ENCODE measurements at places on chromosomes 13 and 19.

DNA sequence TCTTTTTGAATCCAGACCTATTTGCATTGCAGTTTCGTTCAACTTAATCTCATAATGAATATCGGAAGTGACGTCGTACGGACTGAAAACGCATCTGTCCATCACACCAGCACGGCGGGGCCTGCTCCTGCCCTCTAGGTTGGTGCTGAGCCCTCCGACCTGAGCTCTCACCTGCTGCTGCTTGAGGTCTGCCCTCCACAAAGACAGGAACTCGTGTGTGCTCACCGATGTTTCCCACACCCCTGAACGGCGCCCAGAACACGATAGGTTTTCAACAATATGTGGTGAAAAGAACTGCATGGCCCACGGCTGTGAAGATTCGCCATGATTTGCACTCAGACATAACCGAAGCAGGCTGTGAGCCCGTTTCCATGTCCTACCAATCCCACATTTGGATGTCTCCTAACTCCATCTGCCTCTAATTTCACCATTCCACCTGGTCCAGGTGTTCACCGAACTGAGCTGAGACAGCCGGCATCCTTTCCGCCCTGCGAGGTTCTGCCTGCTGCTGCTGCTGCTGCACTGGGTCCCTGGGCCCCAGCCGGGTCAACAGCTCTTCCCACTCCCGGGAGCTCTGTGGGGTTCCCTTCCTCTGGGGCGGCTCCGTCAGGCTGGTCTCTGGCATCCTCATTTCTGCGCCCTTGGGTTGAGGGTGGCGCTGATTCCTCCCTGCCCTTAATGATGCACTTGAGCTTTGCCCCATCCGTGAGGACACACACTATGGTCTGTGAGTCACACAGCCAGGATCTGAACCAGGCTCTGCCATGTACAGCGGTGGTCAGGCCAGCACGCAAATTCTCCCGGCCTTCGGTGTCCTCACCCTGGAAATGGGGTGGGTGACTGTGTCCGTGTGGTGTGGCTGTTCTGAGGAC is 20.9 kb downstream of the GRTP1 start:
- DNase-seq: no peak

- DNase-seq: no peak
Measured at GRCh38 chr13:76733671-76734070, 152.5 kb downstream of the KCTD12 start.

DNA sequence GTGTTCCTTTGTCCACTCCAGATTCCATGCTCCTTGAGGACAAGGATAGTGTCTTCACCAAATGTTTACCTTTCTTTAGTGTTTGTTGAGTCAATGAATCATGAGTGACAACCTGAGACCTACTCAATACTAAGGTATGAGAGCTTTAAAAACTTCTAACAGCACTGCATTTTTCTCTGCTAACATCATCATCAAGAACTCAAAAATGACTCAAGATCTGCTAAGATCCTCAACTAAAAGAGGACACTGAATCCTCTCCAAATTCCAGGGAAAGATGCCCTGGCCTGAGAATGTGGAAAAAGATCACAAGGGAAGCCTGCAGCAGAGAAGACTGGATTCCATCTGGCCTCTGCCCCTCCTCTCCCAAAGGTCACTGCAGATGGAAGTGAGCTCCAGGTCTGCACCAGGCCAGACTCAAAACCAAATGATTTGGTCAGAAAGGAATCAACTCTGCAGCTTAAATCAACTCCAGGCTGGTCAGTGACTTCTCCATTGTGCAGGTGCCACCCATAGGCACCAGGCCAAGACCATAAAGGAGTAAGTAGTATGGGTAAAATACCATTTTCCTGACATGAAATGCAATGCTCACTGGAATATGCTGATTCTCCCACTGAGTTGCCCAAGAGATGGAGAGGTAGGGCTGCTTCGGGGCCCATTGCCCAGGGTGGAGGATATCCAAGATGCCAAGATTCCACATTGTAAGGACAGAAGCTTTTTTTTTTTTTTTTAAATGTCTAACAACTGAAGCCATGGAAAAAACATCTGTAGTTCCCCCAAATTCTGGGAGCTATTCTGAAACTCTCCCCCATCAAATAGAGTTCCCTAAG is 89.5 kb upstream of the DOCK9 start:
- DNase-seq: no peak

GRCh38 chr13:23146811-23147625 is 33.8 kb upstream of the SGCG start:
- no peak for DNase-seq

DNA sequence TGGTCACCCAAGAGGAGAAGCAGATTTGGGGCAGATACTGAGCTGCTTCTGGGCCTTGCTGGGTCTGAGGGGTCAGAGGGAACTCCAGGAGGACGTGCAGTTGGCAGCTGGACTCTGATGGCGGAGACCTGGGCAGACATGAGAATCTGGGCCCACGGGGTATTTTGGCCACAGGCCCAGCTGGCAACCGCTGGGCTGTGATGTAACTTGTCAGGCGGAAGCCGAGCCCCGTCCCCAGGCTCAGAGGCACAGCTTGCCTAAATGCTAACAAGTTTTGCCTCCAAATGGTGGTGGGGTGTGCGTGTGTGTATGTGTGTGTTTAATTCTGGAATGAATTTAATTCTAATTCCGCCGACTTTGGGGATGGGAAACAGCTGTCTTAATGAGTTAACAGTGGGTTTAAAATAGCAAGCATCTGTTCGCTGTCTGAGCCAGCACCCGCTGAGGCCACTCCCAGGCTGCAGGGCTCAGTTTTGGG is 11.6 kb downstream of the ZNRF4 start:
- no peak for DNase-seq

DNA sequence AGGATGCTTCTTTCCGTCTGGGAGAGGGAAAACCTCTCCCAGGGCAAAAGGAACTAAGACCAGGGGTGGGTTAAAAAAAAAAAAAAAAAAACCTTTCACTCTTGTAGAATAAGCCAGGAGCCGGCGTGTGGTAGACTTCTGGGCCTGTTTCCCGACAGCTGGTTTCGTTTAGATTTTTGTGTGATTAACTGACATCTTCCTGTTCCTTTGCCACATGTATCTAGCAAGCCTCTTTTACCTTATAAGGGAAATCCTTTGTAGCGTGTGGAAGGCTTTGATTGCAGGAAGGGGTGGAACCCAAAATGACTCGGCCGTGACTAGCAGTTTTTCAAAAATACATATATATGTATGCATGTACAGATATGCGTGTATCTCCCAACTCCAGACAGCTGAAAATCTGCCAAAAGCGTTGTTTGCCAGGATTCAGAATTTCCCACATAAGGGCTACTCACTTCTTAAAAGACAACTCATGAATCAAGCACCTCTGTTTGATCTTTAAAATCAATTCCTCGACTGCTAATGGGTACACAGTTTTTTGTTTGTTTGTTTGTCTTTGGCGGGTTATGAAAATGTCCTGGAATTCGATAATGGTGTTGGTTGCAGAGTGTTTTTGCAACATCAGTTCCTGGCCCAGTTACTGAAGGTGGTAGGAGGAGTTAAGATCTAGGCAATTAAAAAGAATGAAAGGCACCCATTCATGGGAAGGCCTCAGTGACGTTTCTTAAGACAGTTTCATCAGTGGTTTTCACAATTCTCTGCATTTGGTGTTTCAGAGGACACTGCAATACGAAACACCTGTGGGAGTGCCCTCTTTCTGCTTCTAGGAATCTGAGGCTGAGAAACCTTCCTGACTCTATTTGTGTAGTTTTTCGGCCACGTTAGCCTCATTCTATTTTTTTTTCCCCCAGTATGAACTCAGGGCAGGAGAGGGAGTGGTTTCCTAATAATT is 2.7 kb downstream of the TPM4 start:
- peak; percentile 61 for DNase-seq

GRCh38 chr13:37417060-37417441 is 181.5 kb downstream of the POSTN start:
- no peak for DNase-seq

DNA sequence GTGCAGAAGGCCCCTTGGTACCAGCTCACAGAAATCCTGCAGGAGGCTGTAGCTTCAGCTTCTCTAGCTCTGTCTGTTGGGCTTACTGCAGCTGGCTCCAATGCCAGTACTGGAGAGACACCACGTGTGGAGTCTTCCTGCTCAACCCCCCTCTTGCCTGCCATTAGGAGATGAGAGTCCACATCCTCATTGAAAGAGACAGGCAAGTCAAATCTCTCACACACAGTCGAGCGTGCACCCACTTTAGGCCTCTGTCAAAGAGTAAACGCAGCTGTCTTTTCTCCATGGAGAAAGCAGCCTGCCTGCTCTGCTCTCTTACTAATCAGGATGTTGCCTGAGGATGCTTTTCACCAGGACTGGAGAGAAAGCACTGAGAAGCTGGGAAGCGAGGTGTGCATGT is 523.0 kb upstream of the NBEA start:
- DNase-seq: no peak

- DNase-seq: no peak
Measured at GRCh38 chr13:69556540-69557196, 551.0 kb upstream of the ATXN8OS start.

- no peak for DNase-seq
Measured at GRCh38 chr13:45335397-45336024, 5.5 kb downstream of the TPT1 start.

- no peak for DNase-seq
Measured at GRCh38 chr13:71902676-71903075, 35.7 kb upstream of the DACH1 start.

All from stimulated activated CD4-positive, alpha-beta T cell treated with anti-CD3 and anti-CD28 coated beads, Interleukin-4, amount 100 ng/mL, for 1 hour (primary cell).